ENCODE measurements at places on chromosomes 1 and 21. TPM values are rescaled to one million over a fixed set of nuclear protein-coding genes. Genes with fewer than 3 reads are reported as not detected.

Gene AXDND1
- 0.27 TPM for polyA plus RNA-seq

Gene INAVA
- polyA plus RNA-seq, result 0.02 TPM

Gene EVA1C
- 5.7 TPM for polyA plus RNA-seq

Gene TRIM58
- polyA plus RNA-seq, result 0.09 TPM

Gene OR6K3
- polyA plus RNA-seq, result not detected
